Activated effector memory CD4-positive, alpha-beta T cell treated with anti-CD3 and anti-CD28 coated beads, Interleukin-2, amount 50 U/mL, for 16 hours (primary cell): ENCODE measurements at places on chromosomes 6 and 20.

DNA sequence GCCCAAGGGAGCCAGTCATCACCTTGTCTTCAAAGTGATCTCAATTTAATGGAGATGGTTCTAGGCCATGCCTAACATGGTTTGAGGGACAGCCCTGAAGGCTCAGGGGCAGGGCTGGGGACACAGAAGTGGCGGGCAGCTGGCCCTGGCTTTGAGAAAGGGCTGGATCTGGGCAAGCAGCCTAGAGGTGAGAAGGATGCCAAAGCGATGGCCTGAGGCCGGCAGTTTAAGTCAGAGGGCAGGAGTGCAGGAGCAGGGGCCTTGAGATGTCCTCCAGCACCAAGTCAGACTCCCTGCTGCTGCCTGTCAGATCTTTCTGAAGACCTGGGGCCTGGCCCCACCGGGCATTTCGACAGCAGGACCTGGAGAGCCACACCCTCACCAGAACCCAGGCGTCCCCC is 28.4 kb upstream of the APMAP start:
- DNase-seq: peak; percentile 49

GRCh38 chr6:128057946-128058345 is 157.1 kb upstream of the THEMIS start:
- DNase-seq: no peak

GRCh38 chr6:89140347-89141156 is 5.3 kb upstream of the PM20D2 start:
- DNase-seq: no peak

DNA sequence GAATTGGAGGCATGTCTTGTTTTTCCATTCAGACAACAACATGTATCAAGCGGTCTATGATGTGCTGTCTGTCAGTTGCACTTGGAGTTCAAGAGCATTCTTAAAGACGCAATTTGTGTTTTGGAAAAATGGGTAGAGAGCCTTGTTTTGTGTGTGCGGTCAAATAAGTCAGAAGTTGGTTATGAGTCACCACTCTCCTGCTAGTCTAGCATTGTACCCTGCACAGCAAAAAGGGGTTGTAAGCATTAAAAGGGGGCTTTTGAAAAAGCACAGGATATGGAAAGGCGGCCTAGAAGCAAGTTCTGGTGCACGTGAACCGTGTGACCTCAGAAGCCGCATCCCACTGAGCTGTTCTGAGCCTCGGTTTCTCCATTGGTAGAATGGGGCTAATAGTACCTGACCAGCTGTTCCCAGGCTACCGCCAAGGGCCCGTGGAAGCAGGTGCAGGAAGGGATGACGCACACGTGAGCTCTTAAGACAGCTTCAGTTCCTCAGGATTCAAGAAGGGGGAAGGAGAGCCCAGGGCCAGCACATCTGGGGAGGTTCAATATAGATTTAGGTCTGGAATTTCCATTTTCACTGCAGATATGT is 61.6 kb upstream of the SNX9 start:
- DNase-seq: peak; percentile 81

DNA sequence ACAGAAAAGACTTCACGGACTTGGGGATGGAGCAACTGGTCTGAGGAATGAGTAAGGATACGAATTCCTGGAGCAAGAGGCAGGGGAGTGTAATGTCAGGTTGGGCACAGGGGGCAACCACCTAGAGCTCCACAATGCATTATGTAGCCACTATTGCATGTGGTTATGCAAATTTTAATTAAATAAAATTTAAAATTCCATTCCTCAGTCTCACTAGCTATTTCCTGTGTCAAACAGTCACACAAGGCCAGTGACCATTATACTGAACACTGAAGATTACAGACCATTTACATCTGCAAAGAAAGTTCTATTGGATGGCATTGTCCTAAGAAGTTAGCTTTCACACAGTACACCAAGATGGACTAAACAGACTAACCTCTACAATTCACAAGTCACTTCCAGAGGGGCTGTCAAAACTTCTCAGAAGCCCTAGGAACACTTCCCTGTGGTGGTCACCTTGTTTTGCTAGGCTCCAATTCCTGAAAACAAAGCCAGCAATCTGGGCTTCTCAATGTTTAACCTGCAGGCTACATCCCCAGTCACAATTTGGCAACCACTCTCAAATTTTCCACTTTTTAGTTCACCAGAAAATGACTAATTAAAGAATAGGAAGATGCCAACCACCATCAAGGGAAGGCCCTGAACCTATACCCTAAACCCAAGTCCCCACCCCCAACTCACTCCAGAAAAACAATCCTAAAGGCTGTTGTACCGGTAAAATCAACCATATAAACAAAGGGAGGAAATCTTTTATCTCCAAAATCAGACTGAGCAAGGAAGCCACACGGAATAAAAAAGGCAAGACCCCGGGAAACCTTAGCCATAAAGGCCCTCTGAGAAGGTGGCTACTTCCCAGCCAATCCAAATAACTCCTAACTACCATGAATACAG is 34.2 kb upstream of the C20orf203 start:
- no peak for DNase-seq

DNA sequence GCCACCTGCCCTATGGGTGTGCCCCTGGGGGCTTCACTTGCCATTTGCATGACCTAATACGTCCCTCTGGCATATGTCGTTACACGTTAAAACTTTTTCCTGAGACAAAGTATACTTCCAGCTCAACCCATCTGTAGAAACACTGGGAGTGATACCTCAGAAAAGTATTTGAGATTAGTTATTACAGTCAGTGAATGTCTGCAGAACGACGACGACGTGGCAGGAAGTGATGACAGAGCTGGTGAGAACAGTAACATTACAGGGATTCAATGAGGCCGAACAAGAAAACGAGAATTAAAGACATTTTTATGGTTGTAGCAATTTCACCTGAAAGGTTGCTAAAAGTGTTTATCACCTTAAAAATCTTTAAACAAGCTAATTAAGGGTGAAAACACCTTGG is 40.2 kb downstream of the SASH1 start:
- DNase-seq: no peak

GRCh38 chr20:37729452-37729851 is 35.6 kb downstream of the CTNNBL1 start:
- DNase-seq: no peak

- no peak for DNase-seq
These were observed 90.4 kb downstream of the FARS2 start for GRCh38 chr6:5351552-5352210.

GRCh38 chr6:44396968-44397367 is 9.5 kb downstream of the CDC5L start:
- DNase-seq: no peak

DNA sequence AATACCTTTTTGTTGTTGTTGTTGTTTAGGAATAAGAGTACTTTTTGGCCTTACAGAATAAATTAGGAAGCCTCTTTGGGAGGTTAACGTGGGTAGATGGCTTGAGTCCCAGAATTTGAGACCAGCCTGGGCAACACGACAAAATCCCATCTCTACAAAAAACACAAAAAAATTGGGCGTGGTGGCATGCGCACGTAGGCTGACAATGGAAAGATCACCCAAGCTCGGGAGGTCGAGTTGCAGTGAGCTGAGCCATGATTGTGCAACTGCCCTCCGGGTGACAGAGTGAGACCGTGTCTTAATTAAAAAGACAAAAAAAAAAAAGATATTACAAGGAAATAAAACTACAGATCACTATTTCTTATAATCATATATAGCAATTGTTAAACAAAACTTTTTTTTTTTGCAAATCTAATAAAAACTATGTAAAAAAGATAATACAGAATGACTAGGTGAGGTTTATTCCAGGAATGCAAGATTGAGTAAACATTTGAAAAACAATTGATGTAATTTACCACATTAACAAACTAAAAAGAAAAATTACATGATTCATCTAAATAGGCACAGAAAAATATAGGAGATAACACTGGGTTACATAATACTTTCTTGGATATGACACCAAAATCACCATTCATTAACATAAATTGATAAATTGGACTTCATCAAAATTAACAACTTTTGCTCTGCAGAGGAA is 43.6 kb upstream of the ASCC3 start:
- no peak for DNase-seq
